ENCODE measurements at places on chromosomes 12 and 14.

- DNase-seq: no peak
Measured at GRCh38 chr14:69917287-69917686, 38.1 kb downstream of the SMOC1 start.

- no peak for DNase-seq
Measured at GRCh38 chr12:124034297-124034696, 61.3 kb downstream of the ZNF664 start.

GRCh38 chr14:68908803-68909202, 70.3 kb downstream of the ACTN1 start:
- DNase-seq: no peak

GRCh38 chr12:116172224-116172849, 105.2 kb downstream of the MED13L start:
- no peak for DNase-seq

DNA sequence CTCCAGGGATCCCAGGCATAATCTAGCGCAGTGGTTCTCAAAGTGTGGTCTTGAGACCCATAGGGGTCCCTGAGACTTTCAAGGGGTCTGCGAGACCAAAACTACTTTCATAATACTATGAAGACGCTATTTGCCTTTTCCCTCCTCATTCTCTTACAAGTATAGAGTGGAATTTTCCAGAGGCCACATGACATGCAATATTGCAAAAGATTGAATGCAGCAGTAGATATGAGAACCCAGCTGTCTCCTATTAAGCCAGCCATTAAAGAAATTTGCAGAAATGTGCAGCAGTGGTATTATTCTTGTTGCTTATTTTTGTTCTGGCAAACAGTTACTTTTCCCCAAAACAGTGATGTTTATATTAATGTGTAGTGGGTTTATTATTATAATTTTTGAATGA, 62.8 kb downstream of the VWF start:
- no peak for DNase-seq

DNA sequence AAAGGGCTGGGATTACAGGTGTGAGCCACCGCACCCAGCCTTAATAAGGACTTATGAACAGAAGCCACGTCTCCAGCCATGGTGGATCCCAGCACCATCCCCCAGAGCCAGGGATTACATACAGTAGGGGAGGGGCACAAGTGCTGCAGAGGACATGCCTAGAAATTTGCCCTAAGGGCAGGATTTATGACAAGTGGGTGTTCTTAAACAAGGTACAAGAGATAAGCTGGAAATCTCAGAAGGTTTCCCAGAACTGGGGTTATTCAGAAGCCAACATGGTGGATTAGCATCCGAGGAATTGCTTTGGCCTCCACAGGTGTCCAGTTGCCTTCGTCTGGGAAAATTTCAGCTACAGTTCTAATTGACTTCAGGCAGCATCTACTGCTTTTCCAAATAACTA, 114.4 kb upstream of the EGLN3 start:
- no peak for DNase-seq

GRCh38 chr14:78704965-78705364, 534.8 kb downstream of the NRXN3 start:
- DNase-seq: no peak

DNA sequence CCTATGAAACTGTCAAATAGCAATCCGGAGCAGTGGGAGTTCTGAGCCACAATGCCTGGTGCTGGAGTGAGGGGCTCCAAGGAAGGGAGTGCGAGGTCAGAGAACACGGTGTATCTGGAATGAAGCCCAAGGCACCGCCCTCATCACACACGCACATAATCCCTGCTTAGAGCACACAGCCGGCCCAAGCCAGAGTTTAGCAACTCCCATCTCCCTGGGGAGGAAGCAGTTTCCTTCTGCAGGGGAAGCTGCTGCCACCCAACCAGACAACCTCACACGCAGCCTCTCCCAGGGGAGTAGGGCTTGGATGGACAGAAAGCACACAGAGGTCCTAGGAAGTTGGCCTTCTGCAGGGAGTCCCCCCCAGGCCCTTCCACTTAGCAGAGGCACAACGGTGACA, 31.3 kb downstream of the ACTN1 start:
- DNase-seq: no peak

DNA sequence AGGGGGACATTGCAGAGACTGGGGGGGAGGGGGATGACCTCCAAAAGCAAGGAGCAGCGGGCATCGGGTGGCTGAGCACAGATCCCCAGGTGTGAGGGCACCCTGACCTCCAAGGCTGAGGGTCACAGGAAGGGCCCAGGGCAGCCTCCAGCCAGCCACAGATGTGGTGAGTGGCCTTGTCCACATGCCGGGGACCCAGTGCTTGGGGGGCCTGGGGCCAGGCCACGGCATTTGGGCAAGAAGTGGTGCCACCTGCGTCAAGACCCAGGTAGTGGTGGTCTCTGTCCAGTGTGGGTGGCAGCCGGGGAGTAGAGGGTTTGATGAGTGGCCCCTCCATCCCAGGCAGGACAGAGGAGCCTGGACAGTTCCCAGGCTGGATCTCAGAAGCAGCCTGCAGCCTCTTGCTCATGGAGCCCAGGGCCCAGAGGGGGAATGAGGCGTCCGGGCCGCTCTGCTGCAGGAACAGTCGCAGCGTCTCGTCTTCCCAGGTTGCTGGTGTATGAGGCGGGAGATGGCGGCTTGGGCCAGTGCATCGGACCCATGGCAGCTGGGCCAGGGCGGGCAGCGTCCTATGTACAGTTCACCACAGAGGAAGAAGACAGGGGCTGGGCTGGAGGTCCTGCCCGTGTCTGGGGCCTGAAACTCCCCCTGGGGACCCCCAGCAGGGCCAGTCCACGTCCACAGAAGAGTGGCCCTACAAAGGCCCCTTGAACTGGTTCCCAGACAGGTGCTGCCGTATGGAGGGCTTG, 33.5 kb downstream of the CCNK start:
- no peak for DNase-seq

DNA sequence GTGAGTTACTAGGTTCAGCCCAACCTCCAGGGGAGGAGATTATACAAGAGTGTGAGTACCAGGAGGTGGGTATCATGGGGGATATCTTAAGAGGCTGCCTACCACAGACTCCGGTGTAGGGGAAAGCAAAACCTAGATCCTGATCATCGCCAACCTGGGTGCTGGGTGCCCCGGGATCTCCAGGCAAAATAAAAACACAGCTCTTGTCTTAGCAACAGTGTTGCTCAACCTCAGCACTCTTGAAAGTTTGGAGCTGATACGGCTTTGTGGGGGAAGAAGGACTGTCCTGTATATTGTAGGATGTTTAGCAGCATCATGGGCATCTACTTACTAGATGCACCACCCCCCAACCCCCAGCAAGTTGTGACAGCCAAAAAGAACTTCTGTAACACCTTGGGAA, 74.5 kb downstream of the CCDC60 start:
- no peak for DNase-seq

GRCh38 chr12:121701667-121702277, 10.8 kb upstream of the TMEM120B start:
- DNase-seq: no peak

DNA sequence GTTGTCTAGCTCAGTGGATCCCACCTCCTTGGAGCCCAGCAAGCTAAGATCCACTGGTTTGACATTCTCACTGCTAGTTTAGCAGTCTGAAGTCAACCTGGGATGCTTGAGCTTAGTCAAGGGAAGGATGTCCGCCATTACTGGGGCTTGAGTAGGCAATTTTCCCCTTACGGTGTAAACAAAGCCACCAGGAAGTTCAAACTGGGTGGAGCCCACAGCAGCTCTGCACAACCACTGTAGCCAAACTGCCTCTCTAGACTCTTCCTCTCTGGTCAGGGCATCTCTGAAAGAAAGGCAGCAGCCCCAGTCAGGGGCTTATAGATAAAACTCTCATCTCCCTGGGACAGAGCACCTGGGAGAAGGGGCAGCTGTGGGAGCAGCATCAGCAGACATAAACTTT, 16.7 kb upstream of the TAS2R43 start:
- DNase-seq: no peak

GRCh38 chr14:65664436-65664835, 251.9 kb downstream of the FUT8 start:
- no peak for DNase-seq

GRCh38 chr14:85190251-85190650, 339.7 kb upstream of the FLRT2 start:
- no peak for DNase-seq

DNA sequence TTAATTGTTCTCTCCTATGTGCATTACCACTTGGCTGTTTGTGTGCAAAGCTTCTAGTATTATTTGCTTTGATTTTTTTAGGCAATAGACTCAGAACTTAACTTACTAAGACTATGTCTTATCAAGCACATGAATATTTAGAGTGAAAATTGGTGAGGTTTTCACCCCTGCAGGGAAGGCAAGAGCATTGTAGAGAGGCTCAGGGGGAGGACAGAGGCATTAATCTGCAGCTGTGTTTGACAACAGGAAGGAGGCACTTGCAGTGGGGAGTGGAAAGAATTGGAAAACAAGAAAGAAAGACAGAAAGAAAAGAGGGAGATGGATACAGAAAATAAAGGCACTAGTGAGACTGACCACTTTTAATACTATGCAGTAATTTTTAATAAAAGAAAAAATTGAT, 431.6 kb downstream of the PDZRN4 start:
- DNase-seq: no peak

GRCh38 chr14:60665177-60665550, 15.9 kb upstream of the SIX1 start:
- DNase-seq: no peak

GRCh38 chr14:58249611-58250010, 5.0 kb downstream of the PSMA3 start:
- no peak for DNase-seq

DNA sequence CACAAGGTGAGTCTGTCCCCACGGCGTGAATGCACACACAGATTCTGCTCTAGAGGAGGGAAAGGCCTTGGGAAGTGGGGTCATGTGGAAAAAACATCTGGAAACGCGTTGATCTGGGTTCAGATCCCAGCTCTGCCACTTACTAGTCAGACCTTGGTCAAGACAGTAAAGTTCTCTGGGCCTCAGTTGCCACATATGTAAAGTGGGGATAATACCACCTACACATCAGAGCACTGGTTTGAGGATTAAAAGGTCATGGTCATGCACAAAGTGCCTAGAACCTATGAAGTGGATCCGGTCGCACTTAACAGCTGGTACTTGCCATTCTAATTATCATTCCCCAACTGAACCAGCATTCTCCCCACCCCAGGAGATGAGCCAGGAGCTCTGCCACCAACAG, 4.7 kb downstream of the PLEKHG6 start:
- DNase-seq: no peak

GRCh38 chr12:38350342-38351174, 34.0 kb downstream of the ALG10B start:
- no peak for DNase-seq

- DNase-seq: no peak
Measured at GRCh38 chr12:7951671-7952070, 15.7 kb upstream of the SLC2A3 start.

GRCh38 chr12:128829861-128830504, 6.2 kb upstream of the SLC15A4 start:
- DNase-seq: no peak

- no peak for DNase-seq
Measured at GRCh38 chr12:50188241-50188781, 21.1 kb upstream of the CERS5 start.

- DNase-seq: no peak
Measured at GRCh38 chr14:103916636-103917262, 11.5 kb upstream of the TDRD9 start.

GRCh38 chr12:130863298-130863697, 8.6 kb upstream of the RAN start:
- no peak for DNase-seq

DNA sequence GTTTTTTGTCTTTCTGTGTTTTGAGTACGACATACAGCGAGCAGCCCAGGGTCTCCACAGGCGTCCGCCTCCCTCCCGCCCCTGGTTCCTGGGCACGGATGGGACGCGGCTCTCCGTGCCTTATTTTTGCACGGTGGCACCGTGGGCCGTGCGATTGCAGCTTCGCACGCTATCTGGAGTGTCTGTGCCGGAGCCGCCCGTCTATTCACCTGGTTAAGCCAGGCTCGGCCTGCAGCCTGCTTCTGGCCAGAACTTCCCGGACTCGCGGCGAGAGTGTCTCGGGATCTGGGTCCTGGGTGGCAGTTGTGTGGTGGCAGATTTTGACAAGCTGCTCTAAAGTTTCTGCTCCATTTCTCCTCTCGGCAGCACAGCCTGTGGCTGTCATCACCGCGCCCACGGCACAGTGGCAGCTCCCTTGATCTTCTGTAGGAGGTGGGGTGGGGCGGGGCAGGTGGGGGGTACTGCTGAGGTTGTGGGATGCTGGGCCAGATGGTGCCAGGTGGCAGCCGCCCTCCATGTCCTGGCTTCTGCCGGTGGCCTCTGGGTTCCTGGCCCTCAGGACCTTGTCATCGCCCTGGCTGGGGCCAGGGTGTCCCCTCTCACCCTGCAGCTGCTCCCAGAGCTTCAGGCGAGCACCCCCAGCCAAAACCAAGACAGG, 2.9 kb downstream of the MMP17 start:
- DNase-seq: no peak

- no peak for DNase-seq
Measured at GRCh38 chr12:109092497-109093021, 713 bp downstream of the ALKBH2 start.

- DNase-seq: no peak
Measured at GRCh38 chr12:27221625-27222387, 22.3 kb upstream of the STK38L start.

- DNase-seq: no peak
Measured at GRCh38 chr12:122866950-122867607, 28.8 kb downstream of the VPS37B start.

- no peak for DNase-seq
Measured at GRCh38 chr12:57765698-57766463, 997 bp downstream of the CYP27B1 start.

- DNase-seq: no peak
Measured at GRCh38 chr12:56020423-56021184, at the start of gene IKZF4. IKZF4 (plus strand) TSS chr12:56021043; CDS start chr12:56021494, 451 bp downstream.

DNA sequence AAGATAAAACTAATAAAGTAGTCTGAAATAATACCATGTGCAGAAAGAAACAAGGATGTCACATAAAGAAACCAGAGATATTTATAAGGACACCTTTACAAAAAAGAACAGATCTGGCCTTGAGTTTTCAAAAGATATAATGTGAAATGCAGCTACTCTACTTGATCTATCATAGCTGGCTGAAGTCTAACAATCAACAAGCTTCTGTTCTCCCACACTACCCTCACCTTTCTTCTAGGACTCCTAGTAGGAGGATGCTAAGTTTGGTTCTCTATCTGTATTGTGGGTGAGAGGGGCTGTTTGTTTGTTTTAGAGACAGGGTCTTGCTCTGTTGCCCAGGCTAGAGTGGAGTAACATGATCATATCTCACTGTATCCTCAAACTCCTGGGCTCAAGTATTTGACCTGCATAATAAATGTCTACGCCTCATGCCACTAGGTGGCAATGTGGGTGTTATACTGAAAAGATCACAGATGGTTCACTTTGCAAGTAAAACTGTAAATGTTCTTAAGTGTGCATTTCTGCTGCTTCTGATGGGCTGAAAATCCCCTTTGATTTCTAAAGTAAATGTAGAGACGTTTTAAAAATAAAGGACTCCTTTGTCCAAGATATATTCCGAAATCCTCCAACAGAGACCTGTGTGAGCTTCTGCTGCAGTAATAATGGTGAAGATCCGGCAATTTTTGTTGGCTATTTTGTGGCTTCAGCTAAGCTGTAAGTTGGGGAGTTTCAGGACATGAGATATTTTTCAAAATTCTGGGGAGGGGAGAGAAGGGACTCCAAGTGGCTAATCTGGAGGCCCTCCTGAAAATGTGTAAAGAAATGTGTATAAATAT, 269.3 kb downstream of the DAD1 start:
- no peak for DNase-seq

- no peak for DNase-seq
Measured at GRCh38 chr12:52022841-52023181, 16.1 kb downstream of the TAMALIN start.

GRCh38 chr12:52081263-52081733, 1.8 kb downstream of the SMIM41 start:
- DNase-seq: no peak

Measured in non-pigmented ciliary epithelial cell (primary cell).